A549 treated with CpdA at 1 μM for 4 hours (cell line): ENCODE measurements at places on chromosomes 1 and 21. TPM values are rescaled to one million over a fixed set of nuclear protein-coding genes. Genes with fewer than 3 reads are reported as not detected.

Gene GPR161
- total RNA-seq, result 8.5 to 16.3 TPM (median 13.7 TPM) in 5 replicates

Gene TPTE
- total RNA-seq, result not detected in 5 replicates

Gene FAM43B
- total RNA-seq, result 3.6 to 6.6 TPM (median 5.7 TPM) in 5 replicates

Gene SPATA45
- 0.17 TPM in 1 of 5 replicates, not detected in the others for total RNA-seq

Gene PRDM16
- total RNA-seq, result 0.08 to 0.44 TPM (median 0.36 TPM) in 5 replicates

Gene LCE5A
- total RNA-seq, result 0.18 TPM in 1 of 5 replicates, not detected in the others

Gene OR6P1
- total RNA-seq, result not detected in 5 replicates

Gene EFCAB7
- total RNA-seq, result 2.3 to 4.0 TPM (median 3.4 TPM) in 5 replicates

Gene ADGRL2
- 10.2 to 15.4 TPM (median 12.9 TPM) in 5 replicates for total RNA-seq

Gene LAD1
- total RNA-seq, result 0.37 to 0.69 TPM (median 0.47 TPM) in 5 replicates

Gene KRTAP12-2
- not detected in 5 replicates for total RNA-seq

Gene EFNA1
- 35.9 to 42.4 TPM (median 36.7 TPM) in 5 replicates for total RNA-seq
